GM23338 (cell line): ENCODE measurements at places on chromosomes 3 and 15. TPM values are rescaled to one million over a fixed set of nuclear protein-coding genes. Genes with fewer than 3 reads are reported as not detected.

The SAXO2 gene
- 0.73 TPM in 1 of 2 replicates, not detected in the other for total RNA-seq

DNA sequence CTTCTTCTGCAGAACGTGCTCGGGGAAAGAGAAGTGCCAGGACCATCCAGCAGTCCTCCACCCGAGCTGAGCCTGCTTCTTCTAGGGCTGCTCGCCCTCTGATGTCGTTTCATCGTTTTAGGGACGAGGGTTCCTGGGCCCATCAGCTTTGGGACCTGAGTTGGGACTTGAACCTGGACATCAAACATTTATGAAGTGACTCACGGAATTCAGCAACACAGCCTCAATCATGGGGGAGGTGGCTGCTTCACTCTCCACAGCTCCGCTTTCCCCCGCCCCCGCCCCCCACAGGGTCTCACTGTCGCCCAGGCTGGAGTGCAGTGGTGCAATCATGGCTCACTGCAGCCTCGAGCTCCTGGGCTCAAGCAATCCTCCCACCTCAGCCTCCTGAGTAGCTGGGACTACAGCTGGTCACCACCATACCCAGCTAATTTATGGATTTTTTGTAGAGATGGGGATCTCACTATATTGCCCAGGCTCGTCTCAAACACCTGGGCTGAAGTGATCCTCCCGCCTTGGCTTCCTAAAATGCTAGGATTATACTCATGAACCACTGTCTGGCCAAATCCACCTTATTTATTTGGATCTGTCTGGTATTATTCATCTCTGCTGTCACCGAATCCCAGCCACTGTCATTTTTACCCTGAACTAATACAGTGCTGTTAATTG is 725 bp upstream of the SCAMP2 start:
- peak overlapping the region; percentile 83 for H3K4me3 ChIP-seq
- DNase-seq = peak; percentile 44
- no peaks in the 10 kb centered on the region for H3K4me1 ChIP-seq
- no peaks in the 10 kb centered on the region for H3K27me3 ChIP-seq
- peak overlapping the region; percentile 87; the same call in 1 of the 2 replicates for H3K27ac ChIP-seq

- H3K36me3 ChIP-seq = no peaks in the 10 kb centered on the region
- no peak overlapping the region for H3K27ac ChIP-seq
- H3K4me3 ChIP-seq = no peak overlapping the region
- H3K27me3 ChIP-seq = no peaks in the 10 kb centered on the region
These were observed 22.7 kb upstream of the UBXN7 start for GRCh38 chr3:196454935-196455334.

DNA sequence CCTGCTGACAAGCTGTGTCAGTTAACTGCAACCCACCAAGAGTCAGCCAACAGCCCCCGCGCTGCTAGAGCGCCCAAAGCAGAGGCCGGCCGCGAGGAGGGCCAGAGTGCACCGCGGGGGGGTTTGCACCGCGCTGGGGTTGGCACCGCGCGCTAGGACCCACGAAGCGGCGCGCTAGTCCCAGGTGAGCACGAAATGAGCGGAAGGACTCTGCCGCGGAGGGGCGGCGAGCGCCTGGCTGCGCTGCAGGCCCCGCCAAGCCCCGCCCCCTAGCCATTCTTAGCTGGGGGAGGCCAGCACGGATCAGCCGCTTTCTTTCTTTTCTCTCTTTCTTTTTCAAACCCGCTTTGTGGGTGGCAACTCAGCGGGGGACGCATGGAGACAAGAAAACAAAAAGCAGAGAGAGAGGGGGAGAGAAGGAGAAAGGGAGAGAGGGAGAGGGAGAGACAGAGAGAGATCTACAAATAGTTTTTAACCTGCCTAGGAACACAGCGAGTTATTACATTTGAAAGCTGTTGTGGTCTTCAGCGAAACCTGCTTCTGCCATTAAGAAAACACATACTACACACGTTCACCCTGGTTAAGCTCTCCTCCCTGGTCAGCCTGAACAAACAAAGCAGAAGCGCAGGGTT is 6.9 kb upstream of the FOXB1 start:
- H3K4me3 ChIP-seq = peak overlapping the region; percentile 82
- peaks cover 47% of the 10 kb centered on the region for H3K4me1 ChIP-seq
- DNase-seq = peak; percentile 98
- no peaks in the 10 kb centered on the region for H3K36me3 ChIP-seq

DNA sequence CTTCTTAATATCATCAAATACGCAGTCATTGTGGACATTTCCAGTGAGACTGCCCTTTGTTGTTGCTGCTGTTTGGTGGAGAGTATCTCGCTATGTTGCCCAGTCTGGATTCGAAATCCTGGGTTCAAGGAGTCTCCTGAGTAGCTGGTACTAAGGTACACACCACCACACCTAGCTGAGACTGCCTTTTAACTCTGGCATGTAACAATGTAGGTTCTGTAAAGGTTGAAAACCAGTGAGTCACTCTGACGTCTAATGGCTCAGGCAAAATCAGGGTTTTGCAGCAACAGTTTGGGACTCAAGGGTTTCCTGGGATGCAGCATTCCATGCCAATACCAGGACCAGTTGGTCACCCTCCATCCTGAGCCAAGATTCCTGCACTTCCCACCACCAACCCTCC is 52.2 kb downstream of the AQP9 start:
- no peak overlapping the region for H3K4me3 ChIP-seq
- DNase-seq = no peak
- peaks cover 12% of the 10 kb centered on the region; the same call in 1 of the 2 replicates for H3K4me1 ChIP-seq
- no peak overlapping the region for H3K27ac ChIP-seq
- H3K27me3 ChIP-seq = no peaks in the 10 kb centered on the region

DNA sequence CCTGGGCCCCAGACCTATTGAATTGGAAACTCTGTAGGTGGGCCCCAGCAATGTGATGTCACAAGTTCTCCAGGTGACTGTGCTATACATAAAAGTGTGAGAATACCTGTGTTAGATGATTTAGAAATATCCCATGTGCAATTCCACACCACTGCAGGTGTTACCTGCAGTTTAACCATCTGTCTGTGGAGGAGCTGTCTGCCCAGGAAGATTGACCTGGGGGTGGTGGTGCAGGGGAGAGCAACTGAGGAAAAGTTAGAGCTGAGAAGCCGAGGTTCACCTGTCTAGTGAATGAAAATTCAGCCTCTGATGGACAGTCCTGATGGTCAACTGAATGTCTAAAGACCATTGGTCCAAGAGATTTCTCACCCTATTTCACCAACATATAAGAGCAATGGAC is 132.2 kb upstream of the SLC24A5 start:
- H3K27ac ChIP-seq = no peak overlapping the region
- no peak overlapping the region for H3K4me3 ChIP-seq
- H3K27me3 ChIP-seq = no peaks in the 10 kb centered on the region
- no peaks in the 10 kb centered on the region for H3K36me3 ChIP-seq
- peak; percentile 7 for DNase-seq
- H3K4me1 ChIP-seq = no peaks in the 10 kb centered on the region

- H3K36me3 ChIP-seq = no peaks in the 10 kb centered on the region
- peaks cover 11% of the 10 kb centered on the region; the same call in 1 of the 2 replicates for H3K4me1 ChIP-seq
- no peak overlapping the region for H3K4me3 ChIP-seq
- 0 out of 2 replicates have a peak overlapping the region, but pooled peaks have one; percentile 53 for H3K27ac ChIP-seq
- DNase-seq = peak; percentile 8
- no peaks in the 10 kb centered on the region for H3K27me3 ChIP-seq
These were observed 14.9 kb downstream of the C3orf33 start for GRCh38 chr3:155791190-155791589.

DNA sequence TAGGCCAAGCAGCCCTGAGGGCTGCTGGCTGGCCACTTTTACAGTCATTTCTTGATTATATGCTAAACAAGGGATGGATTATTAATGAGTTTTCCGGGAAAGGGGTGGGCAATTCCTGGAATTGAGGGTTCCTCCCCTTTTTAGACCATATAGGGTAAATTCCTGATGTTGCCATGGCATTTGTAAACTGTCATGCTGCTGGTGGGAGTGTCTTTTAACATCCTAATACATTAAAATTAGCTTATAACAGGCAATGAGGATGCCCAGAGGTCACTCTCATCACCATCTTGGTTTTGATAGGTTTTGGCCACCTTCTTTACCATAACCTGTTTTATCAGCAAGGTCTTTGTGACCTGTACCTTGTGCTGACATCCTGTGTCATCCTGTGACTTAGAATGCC is 11.7 kb upstream of the PYDC2 start:
- no peak overlapping the region for H3K27ac ChIP-seq
- H3K36me3 ChIP-seq = no peaks in the 10 kb centered on the region
- no peaks in the 10 kb centered on the region for H3K27me3 ChIP-seq

DNA sequence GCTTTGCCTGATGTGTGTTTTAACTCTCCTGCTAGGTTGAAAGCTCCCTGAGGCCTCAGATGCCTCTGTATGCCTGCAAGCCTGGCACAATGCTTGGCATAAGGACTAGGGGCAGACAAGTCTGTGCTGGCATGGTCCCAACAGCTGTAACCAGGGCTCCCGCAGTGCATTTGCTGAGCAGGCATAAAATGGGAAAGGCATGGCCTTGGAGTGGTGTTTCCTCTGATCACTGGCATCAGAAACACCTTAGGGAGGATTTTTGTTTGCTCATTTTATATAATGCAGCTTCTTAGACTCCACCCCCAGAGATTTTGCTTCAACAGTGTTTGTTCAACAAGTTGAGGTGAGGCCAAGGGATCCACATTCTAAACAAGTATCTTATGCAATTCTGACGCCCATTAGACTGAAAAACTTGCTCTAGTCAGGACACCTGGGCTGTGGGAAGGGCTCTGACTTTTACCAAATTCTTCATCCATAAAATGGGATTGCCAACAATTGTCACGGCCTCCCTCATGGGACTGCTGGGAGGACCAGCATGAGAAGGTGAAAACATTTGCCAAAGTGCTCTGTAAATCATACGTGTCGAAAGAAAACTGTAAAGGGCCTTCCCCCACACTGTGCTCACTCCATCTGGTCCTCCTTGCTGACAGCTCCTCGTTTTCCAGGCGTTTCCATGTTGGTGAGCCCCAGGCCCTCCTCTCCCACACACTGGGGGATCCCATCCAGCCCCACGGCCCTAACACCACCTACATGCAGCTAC is 43.1 kb downstream of the STARD5 start:
- H3K27me3 ChIP-seq = no peaks in the 10 kb centered on the region
- H3K4me3 ChIP-seq = no peak overlapping the region
- DNase-seq = no peak
- H3K36me3 ChIP-seq = no peaks in the 10 kb centered on the region; the same call in 1 of the 2 replicates
- no peaks in the 10 kb centered on the region for H3K4me1 ChIP-seq
- no peak overlapping the region for H3K27ac ChIP-seq

The C3orf85 gene
- not detected in 2 replicates for total RNA-seq

DNA sequence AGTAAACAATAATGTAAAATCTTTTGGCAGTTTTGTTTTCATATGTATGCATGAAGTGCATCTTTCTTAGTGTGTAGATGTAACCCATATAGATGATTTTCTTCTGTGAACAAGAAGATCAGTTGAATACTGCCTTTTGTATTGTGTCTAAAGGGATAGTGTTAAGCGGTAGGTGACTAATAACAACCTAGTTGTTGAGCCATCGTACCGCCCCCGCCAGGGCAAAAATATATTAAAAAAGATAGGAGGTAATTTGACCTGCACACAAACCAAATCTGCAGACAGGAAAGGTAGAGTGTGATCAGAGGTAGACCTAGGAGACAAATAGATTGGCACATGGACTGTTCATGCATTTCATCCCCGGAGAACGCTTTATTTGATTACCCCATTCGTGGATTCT is 3.3 kb upstream of the GMNC start:
- H3K36me3 ChIP-seq = no peaks in the 10 kb centered on the region
- H3K4me1 ChIP-seq = no peaks in the 10 kb centered on the region
- peaks cover 32% of the 10 kb centered on the region for H3K27me3 ChIP-seq
- no peak overlapping the region for H3K27ac ChIP-seq
- H3K4me3 ChIP-seq = no peak overlapping the region
